ENCODE measurements at places on chromosomes 6 and 20.

- DNase-seq: no peak
These were observed 13.8 kb downstream of the NQO2 start for GRCh38 chr6:3013486-3013885.

- DNase-seq: no peak
These were observed 174.5 kb downstream of the COL21A1 start for GRCh38 chr6:56072856-56073255.

- no peak for DNase-seq
These were observed 90.3 kb downstream of the LY86 start for GRCh38 chr6:6678811-6679210.

DNA sequence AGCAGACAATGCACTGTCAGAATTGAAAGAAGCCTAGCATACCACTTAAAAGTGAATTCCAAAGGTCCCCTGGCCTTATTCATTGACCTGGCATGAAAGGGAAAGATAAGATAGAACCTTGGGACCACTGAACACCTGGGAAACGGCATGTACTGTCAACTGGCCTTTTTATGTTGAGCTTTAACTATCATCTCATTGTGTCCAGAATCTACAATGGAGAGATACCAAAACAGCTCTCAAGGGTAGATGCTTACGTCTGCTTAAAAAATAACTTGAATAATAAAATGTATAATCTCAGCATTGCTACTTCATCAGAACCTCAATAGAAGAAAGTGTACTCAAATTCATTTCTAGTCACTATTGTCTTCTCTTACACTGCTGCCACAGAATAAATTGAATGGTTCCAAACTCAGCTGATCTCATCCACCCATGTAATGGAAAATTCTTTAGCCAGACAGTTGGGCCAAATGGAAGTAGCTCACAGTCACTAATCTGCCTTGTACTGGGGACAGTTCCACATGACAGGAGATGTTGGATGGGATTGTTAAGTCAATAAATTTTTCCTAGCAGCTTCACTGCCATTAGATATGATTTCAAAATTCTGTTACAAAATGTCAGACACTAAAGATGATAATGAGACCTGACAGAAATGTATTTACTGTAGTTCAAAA is 93.8 kb downstream of the MLIP start:
- no peak for DNase-seq

DNA sequence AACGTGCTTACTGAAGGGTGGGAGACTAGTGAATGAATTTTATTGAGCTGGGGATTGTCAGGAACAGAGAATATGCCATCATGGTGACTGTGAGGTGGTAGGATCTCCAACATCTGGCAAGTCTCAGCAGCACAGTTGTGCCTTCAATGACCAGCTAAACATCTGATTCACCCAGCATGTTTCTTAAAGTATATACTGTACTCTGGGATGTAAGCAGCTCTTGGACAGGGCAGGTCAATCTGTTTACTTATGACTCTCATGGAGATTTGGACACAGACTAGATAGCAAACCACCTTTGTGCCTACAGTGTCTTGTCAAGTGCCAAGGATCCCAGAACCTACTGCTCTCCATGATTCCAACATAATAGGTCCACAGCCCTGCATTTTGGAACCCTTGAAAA is 801.0 kb upstream of the CITED2 start:
- no peak for DNase-seq

DNA sequence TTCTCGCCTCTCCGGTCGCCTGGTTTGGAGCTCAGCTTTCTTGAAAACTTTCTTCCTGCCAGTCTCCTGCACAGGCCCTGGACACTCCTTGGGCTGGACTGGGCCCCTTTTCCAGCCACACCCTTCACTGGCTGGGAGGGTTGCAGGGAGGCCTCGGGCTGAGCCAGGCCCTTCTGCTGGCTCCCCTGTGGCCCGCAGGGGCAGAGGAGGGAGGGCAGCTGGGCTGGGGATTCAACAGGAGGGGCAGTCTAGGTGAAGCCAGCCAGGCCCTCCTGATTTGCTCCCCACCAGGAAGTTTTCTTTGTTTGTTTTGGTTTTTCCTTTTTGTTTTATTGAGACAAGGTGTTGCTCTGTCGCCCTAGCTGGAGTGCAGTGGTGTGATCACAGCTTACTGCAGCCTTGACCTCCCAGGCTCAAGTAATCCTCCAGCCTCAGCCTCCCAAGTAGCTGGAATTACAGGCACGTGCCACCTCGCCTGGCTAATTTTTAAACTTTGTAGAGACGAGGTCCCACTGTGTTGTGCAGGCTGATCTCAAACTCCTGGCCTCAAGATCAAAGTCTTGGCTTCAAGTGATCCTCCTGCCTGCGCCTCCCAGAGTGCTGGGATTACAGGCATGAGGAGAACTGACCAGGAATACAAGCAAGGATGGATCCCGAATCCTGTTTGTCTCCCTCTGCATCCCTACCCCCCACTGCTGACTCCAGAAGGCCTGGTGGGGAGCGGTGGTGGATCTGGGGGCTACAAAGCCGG is 23.5 kb upstream of the CDH22 start:
- DNase-seq: no peak

DNA sequence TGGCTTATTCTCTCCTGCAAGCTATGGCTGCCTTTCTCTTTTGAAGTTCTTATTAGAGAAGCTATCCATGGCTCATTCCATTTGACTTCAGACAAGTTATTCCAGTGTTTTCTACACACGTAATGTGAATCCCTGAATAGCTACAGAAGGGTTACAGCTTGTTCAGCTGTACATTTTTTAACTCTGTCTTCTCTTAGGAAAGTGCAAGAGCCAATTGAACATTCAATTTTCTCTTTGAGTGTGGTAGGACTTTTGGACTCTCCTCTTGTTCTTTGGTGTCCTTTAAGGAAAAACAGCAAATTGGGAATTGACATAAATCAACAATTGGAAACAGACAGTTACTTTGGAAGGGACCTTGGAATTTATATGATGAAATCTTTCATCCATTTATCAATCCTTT is 125.8 kb downstream of the EPM2A start:
- DNase-seq: no peak

DNA sequence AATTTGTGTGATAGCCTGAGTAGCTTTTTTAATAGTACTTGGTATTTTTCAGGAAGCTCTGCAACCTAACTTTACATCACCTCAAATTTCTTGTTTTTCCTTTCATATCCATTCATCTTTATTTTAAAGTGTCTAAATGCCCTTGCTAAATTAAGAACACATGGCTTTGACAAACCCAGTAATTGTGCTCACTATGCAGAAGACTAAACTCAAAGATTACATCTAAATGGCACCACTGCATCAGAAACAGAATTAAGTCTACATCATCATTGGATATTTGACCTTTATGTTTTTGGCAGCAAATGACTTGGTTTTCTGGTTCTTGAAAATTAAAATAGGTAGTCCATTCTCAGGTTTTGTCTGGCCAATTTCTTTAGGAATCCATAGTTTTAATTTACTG is 69.6 kb upstream of the HDGFL1 start:
- DNase-seq: no peak

GRCh38 chr20:57711311-57711712 is 1.5 kb upstream of the PMEPA1 start:
- DNase-seq: no peak

- DNase-seq: no peak
These were observed 787 bp upstream of the TNFRSF6B start for GRCh38 chr20:63695424-63696305.

DNA sequence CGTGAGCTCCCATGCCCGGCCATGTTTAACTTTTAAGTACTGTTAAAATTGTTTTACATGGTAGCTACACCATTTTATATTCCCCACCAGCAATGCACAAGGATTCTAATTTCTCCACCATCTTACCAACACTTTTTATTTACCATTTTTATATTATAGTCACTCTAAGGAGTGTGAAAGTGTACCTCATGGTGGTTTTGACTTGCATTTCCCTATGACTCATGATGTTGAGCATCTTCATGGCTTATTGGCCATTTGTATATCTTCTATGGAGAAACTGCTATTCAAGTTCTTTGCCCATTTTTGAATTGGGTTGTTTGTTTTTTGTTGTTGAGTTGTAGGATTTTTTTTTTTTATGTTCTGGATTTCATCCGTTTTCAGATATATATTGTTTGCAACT is 15.6 kb upstream of the BPHL start:
- no peak for DNase-seq

GRCh38 chr6:49675816-49676215 is 37.5 kb downstream of the CRISP2 start:
- DNase-seq: no peak

- no peak for DNase-seq
These were observed 127.9 kb downstream of the QRSL1 start for GRCh38 chr6:106757267-106757666.

DNA sequence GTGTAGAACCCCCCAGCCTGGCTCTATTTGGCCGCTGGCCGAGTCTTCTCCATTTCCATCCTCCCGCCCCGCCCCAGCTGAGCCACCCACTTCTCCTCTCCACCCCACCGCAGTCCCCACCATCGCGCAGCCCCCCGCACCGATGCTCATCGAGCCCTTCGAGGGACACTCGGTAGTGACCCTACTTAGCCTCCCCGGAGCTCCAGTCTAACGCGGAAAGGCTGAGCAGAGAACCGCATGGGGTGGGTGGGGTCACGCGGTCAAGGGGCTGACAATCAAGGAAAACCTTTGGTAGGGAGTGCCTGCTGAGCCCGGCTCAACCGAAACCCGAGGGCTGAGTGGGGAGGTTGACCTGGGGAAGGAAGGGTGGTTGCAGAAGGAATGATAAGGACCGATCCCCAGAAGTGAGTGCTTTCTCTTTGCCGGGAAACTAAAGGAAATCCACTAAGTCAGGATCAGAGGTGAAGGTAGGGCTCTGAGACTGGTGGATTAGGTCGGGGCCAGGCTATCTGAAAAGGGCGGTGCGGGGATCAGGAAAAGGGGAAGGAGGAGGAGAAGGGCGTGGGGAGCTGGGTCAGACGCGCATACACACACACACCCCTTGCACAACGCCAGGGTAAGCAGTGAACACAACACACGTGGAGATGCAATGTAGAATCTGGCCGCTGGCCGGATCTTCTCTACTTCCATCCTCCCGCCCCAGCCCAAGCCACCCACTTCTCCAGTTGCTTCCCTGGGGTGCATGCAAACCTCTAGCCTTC is 49.8 kb downstream of the CPXM1 start:
- DNase-seq: no peak
